ENCODE measurements at places on chromosomes 13 and 19. TPM values are rescaled to one million over a fixed set of nuclear protein-coding genes. Genes with fewer than 3 reads are reported as not detected.

- no peak for DNase-seq
Measured at GRCh38 chr13:23956106-23956505, 58.8 kb upstream of the C1QTNF9B start.

GRCh38 chr19:14381689-14382474 lies 638 bp downstream of the ADGRE5 start:
- DNase-seq: no peak

- no peak for DNase-seq
Measured at GRCh38 chr19:932648-933552, 7.1 kb downstream of the ARID3A start.

- DNase-seq: no peak
Measured at GRCh38 chr13:80921541-80921940, 580.6 kb upstream of the SPRY2 start.

GRCh38 chr19:14748601-14749000 lies 29.8 kb downstream of the ADGRE2 start:
- DNase-seq: no peak

DNA sequence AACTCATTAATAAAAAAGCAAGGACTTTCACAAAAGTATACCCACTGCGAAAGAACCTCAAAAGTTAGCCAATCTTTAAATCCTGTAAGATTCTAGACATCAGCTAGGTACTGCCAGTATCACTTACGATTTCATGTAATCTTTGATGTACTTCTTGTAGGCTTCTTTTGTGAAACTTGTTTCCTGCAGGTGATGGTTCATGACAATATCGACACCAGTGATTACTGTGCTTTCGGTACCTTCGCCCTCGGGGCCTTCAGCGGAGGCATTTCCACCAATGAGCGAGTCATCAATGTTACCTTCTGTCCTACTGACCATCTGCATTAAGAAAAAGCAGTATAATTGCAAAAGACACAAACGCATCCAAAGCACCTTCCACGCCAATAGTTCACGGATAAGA lies 1.1 kb downstream of the TPT1 start:
- DNase-seq: no peak

GRCh38 chr13:61277586-61278276 lies 137.9 kb downstream of the PCDH20 start:
- DNase-seq: no peak

DNA sequence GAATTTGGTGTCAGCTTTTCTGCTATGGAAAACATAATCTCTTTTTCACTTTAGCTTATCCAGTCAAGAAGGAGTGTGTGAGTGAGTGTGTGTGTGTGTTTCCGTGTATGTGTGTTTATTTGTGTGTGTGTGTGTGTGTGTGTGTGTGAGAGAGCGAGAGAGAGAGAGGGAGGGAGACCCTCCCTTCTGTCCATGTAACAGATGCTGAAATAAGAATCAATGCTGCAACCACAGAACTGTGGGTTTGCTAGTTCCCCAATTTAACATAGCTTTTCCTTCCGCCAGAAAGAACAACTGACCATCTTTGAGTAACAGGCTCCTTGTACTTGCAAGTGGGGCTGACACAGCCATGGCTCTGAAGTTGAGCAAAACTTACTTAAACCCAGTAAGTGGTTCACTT lies 5.2 kb downstream of the LCP1 start:
- no peak for DNase-seq

GRCh38 chr13:40206241-40207000 lies 460.0 kb downstream of the FOXO1 start:
- DNase-seq: no peak

DNA sequence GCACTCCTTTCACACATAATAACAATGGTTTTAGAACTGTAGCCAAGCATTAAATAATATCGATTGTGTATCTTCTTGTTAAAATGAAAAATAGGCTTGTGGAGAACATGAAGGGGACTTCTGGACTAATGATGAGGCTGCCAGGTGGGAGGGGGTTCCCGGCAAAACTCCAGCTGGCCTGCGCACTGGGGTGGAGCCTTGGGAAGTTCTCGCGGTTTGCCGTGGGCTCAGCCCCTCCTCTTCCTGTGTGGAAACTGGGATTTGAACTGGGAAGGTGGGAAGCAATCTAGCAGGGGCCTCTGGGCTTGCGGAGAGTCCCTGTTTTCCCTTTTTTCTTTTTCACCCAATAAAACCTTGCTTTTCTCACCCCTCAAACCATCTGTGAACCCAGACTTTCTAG lies 113.7 kb upstream of the SLITRK1 start:
- no peak for DNase-seq

- DNase-seq: no peak
Measured at GRCh38 chr19:55552620-55553019, 7.3 kb upstream of the SBK3 start.

DNA sequence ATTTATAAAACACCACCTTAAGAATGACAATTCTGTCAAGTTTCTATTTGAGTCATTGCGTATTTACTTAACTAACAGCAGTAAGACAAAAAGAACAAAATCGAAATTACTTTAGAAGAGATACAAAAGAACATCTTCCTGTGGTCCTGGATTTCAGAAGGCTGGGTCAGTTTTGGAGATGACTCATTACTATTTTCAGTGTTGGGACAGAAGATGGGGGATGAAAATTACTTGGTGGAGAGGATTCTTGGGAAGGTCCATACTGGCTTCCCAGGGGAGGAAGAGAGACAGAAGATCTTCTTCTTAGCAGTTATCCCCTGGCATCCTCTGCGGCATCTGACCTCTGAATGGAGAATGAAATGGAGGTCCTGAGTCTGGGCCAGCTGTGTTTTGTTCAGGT lies 33.5 kb upstream of the CSNK1A1L start:
- no peak for DNase-seq

DNA sequence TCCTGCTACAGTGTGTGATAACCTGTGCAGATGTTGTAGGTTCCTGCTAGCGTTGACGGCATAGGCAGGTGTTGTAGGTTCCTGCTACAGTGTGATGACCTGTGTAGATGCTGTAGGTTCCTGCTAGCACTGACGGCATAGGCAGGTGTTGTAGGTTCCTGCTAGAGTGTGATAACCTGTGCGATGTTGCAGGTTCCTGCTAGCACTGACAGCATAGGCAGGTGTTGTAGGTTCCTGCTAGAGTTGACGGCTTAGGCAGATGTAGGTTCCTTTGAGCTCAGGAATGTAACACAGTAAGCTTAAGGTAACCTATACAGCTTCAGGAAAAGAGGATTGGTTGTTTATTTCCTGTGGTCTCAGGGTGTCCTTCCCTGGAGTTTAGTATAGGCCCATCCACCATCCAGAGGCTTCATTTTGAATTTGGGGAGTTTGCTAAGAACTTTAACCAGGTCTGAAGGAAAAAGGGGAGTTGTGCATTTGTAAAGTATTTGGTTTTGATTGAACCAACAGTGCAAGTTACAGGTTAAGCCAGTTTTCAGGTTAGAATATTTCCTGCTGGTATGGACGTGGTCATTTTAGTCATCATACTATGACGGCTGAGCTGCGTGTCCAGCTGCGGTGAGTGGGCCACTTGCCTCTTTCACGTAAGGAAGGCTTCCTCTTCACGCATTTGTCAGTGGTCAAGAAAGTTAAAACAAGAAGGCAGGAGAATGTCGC lies 53.8 kb downstream of the ATP11A start:
- no peak for DNase-seq

DNA sequence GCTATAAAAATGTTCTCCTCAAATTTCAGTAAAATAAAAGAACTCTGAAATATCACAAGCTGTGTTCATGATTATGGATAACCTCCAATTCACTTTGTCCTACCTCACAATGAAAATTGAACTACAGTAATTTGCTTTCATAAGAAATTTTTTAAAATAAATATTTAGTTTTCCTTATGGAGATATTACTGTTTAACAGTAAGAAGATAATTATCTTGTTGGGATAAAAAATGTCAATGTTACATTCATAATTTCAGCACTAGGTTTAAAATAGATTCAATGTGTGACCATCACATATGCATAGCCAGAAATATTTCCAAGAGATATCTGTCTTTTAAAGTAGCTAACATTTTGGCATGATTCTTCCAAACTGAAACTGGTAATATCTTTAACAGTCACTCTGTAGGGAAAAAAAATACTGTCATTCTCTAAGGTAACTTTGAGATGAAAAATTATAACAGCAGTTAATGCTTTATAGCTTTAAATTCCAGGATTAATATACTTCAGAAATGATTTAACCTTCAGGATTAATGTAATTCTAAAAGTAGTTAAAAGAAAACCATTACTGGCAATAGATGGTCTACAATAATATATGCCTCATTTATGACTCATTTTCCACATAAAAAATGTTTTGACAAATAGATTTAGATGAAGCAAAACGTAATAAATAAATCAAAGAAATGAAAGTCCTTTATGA lies 91.3 kb downstream of the SPRY2 start:
- no peak for DNase-seq

DNA sequence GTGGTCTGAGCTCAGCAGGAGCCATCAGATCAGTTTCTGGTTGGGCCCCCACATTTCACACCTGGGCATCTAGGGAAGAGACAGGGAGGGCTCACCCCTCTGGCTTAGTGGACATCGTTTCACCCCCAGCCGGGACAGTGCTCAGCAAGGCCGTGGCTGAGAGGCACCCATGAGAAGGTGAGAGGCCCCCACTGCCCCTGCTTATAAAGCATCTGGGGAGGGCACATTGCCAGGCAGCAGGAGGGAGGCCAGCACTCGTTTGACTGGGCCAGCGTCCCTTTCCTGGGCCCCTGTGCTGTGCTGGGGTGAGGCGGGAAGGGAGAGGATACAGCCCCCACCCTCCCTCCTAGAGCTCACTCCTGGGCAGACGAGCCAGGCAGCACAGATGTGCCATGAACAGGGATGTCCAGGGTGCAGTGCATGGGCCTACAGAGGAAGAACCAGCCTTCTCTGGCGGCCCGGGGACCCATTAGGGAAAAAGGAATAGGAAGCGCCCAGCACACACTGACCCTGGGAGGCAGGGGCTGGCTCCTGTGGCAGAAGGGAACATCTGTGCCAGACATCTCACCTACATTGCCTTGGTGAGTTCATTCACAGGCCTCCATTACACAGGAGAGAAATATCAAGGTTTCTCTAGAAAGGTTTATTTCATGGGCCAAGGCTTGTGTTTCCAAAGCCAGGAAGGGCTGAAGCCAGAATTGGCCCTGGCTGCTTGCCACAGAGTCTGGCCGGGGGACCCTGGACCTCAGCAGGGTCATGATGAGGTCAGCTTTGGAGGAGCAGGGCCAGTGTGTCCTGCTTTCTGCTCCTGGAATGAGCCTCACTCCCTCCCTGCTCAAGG lies 7.7 kb downstream of the AP1M1 start:
- peak; percentile 68 for DNase-seq

DNA sequence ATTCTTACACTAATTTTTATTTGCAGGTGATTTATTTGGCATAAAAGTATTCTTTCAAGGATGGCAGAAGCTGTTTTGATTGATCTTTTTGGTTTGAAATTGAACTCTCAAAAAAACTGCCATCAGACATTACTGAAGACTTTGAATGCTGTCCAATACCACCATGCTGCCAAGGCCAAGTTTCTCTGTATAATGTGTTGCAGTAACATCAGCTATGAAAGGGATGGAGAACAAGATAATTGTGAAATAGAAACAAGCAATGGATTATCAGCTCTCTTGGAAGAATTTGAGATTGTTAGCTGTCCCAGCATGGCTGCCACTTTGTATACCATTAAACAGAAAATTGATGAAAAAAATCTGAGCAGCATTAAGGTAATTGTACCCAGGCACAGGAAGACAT lies 1.2 kb downstream of the LACC1 start:
- DNase-seq: no peak

DNA sequence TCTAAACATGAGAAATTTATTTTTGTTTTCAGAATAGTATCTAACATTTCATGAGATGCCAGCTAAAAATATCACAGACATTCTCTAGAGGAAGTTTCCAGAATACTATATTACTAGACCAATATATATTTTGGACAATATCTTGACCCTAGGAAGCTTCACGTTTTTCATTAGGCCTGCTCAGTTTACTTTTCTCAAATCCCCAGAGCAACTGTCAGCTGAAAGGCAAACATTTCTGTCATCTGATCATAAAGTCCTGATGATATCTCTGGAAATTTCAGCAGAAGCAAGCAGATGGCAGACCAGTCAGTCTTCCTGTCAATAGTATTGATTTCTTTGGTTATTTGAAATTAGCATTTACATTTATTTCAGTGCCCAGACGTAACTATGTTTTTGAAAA lies 4.0 kb downstream of the POSTN start:
- DNase-seq: no peak

DNA sequence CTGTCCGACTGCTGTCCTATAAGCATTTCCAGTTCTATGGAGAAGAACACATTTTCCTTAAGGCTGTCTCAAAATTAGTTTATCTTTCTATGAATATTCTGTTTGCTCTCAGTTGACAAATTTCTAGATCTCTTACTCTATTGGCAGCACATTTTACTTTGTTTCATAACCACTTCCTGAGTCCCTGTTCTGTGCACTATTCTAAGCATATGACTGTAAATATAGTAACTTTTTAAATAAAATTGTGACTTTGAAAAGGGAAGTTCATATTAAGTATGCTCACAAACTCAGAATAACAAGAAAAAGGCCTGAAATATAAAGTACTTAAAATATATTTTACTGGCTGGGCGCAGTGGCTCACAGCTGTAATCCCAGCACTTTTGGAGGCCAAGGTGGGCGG lies 56.5 kb upstream of the HTR2A start:
- DNase-seq: no peak

DNA sequence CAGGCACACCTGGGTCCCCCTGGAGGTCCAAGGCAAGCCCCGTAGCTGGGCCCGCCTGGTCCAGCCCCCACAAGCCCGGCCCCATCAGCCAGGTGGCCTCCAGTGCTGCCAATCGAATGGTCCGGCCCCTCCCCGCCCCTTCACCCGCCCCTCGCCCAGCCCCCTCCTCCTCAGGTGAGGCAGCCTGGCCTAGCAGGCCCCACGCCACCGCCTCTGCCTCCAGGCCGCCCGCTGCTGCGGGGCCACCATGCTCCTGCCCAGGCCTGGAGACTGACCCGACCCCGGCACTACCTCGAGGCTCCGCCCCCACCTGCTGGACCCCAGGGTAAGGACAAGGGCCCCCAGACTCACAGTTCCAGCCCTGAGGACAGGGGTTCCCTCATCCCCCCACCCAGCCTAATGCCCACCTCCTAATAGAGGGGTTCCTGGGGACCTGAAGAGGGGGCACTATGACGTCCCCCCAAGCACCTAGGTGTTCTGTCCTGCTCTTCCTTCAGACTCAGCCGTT lies at the start of gene HPN:
TSS of gene HPN (plus strand) at position 174 of the 508 bp plus-strand sequence. CDS start 786 bp downstream, outside the sequence.
- no peak for DNase-seq

Gene OSCAR
- total RNA-seq: 6.6 TPM

Gene ZNF606
- total RNA-seq: 7.9 TPM

Gene MARCHF2
- 101 TPM for total RNA-seq

Gene GRIK5
- total RNA-seq: 0.80 TPM

Gene TNFSF9
- 1.8 TPM for total RNA-seq

All from mesenteric fat pad (tissue), 1 donor.